ENCODE measurements at places on chromosomes 2 and 18.

DNA sequence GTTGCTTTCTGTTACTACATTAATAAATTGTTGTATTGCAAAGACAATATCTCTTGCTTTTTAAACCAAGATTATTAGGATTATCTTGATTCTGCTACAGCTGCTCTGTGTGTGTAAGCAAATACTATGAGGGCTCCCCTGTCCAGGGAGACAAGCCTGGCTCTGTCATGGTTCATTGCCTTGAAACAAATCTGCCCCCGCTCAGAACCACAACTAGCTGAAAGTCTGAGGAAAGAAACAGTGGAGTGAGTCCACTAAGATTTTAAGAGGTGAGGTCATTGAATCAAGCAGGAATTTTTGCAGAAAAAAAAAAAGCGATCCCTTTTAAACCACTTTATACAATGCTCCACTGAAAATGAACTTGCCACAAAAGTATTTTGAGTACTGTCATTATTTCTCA, 30.8 kb upstream of the LRRTM4 start:
- no peaks in the 10 kb centered on the region for H3K4me1 ChIP-seq
- H3K27me3 ChIP-seq: no peaks in the 10 kb centered on the region
- H3K36me3 ChIP-seq: no peaks in the 10 kb centered on the region
- no peak overlapping the region for H3K27ac ChIP-seq
- no peak for DNase-seq
- H3K4me3 ChIP-seq: no peak overlapping the region

- H3K4me3 ChIP-seq: no peak overlapping the region
- H3K4me1 ChIP-seq: peaks cover 27% of the 10 kb centered on the region
- no peaks in the 10 kb centered on the region for H3K27me3 ChIP-seq
- no peaks in the 10 kb centered on the region for H3K36me3 ChIP-seq
- DNase-seq: no peak
Observed at GRCh38 chr2:42877511-42877910, 85.1 kb upstream of the HAAO start.

DNA sequence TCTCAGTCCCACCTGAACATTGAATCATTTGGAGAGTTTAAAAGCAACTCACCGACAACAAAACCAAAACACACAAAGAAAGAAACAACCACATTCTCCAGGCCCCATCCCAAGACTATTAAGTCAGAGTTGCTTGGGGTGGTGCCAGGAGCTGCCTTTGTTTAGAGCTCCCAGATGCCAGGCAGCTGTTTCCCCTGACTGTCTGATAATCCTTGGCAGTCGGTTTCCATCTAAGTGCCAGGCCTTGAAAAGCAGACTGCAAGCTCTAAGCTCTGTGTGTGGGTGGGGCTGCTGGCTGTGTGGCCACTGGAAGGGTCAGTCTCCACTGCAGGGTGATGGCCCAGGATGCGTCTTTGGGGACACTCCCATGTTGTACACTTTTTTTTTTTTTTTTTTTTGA, 255.3 kb upstream of the AGAP1 start:
- DNase-seq: peak; percentile 93
- no peak overlapping the region for H3K4me3 ChIP-seq
- H3K27me3 ChIP-seq: no peaks in the 10 kb centered on the region
- 0 out of 2 replicates have a peak, but pooled peaks cover 6% of the 10 kb centered on the region for H3K4me1 ChIP-seq

DNA sequence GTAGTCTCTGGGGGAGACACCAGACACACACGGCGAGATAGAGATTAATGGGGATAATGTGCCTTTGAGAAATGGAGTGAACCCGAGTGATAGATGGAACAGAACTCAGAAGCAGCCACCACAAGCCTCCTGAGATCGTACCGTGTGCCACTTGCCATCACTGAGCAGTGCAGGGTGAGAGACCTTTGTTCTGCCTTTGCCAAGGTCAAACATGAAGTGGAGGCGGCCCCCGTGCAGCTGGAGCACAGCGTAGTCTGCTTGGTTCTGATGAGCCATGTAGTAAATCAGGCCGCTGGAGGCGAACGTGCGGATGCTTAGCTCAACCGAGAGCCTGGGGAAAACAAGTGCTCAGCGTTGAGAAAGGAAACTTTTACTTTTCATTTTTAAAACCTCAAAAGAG, 167.0 kb downstream of the LAMA1 start:
- H3K4me3 ChIP-seq: no peak overlapping the region
- no peaks in the 10 kb centered on the region for H3K36me3 ChIP-seq
- DNase-seq: no peak
- no peak overlapping the region for H3K27ac ChIP-seq

All from GM23248 (cell line).